NCI-H2029 (cell line): ENCODE measurements at places on chromosomes 7 and 10.

DNA sequence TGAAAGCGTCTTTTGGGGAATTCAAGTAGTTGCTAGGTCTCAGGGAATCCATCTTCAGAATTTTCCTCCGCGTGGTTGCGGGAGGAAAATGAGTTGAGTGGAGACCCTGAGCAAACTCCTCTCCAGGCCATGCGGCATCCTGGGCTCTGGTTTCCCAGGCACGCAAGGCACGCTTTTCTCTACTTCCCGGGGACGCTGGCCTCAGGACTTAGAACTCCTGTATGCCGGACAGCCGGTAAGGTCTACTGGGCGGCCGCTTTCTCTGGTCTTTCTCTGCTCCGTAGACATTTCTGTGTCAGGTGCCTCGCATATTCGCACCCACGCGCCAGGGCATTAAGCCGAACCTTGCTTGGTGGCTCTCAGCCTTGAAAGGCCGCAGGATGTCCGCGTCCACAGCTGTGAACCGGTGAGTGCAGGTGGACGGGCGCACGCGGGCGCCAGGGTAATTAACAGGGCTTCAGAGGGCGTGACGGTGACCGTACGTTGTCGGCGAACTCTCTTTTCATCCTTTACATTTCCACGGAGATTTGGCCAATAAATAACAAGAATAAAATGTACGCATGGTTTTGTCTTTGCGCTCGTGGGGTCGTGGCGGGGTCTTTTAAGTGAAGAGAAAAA lies 992 bp upstream of the RBM20 start:
- DNase-seq = no peak

- DNase-seq = peak; percentile 21
Measured at GRCh38 chr7:107890493-107890961, 456 bp upstream of the DLD start.

DNA sequence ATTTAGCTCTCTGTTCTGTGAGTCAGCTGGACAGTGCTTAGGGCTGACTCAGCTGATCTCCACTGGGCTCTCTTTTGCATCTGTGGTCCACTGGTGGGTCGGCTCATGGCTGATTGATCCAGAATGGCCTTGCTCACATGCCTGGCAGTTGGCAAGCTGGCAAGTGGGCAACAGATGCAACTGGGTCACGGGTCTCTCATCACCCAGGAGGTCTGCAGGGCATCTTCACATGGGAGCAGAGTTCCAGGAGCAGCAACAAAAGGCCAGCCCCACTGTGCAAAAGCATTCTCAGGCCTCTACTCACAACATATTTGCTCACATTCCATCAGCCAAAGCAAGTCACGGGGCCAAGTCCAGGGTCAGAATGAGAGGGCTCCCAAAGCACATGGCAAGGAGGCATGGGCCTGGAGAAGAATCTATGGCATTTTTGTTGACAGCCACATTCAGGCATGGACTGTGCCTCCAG lies 98.8 kb downstream of the OAT start:
- DNase-seq = no peak

DNA sequence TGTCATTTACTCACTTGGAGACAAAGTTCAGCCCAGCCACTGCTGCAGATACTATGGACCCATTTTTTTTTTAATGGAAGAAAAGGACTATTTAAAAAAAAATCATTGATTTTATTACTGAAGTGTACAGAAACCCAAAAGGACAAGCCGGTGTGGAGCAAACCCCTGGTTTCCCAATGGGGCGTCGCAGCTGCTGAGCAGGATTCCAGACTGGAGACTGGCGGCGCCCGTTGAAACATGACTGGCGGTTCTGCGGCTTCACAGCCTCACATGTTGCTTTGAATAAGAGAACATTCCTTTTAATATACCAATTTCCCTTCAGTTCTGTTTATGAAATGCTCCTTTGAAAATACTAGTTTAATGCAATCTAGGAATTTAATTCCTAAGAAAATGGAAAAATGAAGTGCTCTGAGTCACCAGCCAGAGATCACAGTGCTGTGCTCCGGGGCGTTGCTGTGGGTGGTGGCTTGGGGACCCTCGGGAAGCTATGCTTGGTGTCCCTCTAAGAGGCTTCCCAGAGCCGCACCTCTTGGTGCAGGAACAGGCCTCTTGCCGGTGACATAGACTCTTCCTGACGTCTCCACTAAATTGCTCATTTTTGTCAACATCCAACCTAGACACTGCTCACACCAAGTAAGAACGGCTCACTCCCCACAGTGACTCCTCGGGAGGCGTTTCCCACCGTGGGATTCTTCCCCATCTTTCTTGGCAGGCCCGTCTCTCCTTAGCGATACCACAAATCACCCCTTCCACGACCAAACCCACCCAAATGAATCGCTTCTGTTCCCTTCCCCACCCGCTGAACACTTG lies 12.0 kb upstream of the VIPR2 start:
- DNase-seq = no peak

- DNase-seq = no peak
Measured at GRCh38 chr7:22715969-22716368, 11.0 kb upstream of the IL6 start.

- DNase-seq = no peak
Measured at GRCh38 chr10:62733654-62734293, 70.7 kb upstream of the ADO start.

GRCh38 chr7:70338015-70338414 lies 739.7 kb downstream of the AUTS2 start:
- no peak for DNase-seq

DNA sequence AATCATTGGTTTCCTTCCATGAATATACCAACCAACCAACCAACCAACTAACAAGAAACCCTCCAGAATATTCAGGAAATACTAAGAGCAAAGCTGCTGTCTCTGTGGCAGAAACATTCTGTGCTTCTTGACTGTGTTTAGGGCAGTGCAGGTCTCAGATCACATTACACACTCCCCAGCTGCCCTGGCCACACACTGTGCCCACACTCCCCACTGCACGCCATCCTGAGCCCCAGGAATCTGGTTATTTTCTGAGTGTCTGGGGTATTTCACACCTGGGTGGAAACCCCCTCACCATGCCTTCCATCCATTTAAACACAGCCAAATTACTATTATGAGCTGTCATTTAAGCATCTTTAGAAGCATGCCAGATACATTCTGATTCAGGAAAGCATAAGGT lies 183.7 kb upstream of the ANK3 start:
- no peak for DNase-seq

DNA sequence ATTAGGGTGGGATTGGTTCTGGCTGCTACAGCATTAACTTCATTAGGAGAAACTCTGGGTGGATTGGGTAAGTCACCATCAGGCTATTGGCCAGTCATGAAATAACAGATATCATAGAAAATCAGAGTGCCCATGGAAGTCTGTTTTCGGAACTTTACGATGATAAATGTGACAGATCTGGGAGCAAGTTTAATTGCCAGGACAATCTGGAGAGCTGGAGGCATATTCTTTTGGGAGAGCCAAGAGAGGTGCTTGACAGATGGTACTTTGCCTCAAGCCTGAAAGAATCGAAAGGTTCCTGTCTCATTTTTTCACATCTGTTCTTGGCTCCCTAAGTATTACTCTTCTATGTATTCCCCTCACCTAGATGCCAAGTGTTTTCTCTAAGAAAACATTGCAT lies 369.9 kb downstream of the CNTNAP2 start:
- no peak for DNase-seq

- DNase-seq = no peak
Measured at GRCh38 chr10:1316121-1316808, 260.1 kb downstream of the WDR37 start.

GRCh38 chr7:151793531-151793951 lies 83.4 kb downstream of the PRKAG2 start:
- no peak for DNase-seq

DNA sequence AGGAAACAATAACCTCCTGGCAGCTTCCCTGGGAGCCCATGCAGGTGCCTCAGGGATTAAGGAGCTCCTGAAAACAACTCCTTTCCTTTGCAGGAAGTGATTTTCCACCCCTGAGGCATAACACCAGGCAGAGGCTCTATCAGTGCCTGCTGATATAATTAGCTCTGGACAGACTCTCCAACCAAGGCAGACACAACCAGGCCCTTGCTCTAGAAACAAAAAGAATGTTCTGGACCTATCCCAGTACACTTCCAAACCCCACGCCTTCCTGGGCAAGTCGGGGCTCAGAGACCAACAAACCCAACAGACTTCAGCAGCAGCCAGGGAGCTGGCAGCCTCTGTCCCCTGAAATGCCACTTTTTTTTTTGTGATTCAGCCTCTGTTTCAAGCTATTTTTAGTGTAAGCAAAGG lies 247.1 kb downstream of the KCNMA1 start:
- DNase-seq = no peak

DNA sequence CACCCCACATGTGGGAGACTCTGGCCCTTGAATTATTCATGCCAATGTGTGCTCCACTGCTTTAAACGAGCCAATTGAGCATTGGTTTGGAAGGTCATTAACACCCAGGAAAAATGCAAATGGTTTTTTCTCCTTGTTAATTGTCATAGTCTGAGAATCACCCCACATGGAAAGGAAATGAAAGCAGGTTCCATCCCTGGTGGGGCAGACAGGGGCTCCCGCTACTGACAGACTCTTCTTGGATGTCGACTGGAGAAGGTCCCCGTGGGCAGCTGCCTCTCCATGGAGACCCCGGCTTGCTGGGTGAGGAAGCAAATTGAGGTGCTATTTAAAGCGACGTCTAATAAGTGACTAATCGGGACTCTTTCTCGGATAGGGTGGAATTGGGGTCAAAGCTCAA lies 32.0 kb upstream of the EN2 start:
- DNase-seq = no peak

- no peak for DNase-seq
Measured at GRCh38 chr10:76315240-76315639, 883.8 kb downstream of the LRMDA start.

GRCh38 chr7:31651234-31652062 lies 35.6 kb upstream of the PPP1R17 start:
- no peak for DNase-seq

- no peak for DNase-seq
Measured at GRCh38 chr7:155774947-155775346, 37.3 kb downstream of the SHH start.

GRCh38 chr10:86260564-86260963 lies 106.0 kb downstream of the GRID1 start:
- no peak for DNase-seq

DNA sequence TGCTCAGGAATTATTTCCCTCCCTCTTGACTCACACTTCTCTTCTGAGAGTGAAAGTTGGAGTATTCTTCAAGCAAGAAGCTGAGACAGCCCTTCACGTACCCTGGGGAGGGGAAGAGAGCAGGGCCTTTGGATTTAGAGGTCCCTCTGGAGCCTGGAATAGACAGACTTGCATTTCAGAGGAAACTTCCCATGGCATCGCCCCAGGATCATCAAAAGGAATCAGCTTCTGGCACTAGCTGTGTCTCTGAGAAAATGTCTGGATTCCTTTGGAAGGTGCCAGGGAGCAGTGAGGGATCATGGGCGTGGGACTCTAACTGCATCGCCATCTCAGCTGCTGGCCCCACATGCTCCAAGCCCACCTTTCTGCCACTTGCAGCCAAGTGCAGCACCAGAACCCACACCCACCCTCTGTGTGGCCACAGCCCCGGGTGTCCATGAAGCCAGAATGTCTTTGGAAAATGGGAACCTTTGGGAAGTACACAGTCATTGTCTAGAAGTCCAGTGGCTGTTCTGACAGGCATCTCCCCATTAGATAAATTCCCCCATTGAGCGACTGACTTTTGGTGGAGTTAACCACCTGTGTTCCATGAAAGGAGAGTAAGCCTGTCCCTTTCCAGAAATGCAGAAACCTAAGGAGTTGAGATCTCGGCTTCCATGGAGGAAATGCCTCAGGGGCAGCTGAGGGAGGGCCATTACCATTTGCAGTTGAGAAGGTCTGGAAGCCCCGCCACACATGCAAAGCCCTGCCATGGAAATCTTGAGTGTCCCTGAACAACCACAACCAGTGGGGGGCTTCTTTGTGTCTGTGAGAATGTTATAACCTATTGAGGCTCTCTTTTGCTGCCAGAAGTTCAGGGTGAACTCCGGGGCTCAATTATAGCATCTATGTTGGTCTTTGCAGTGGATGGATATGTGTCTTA lies 57.8 kb upstream of the GDF10 start:
- DNase-seq = no peak

DNA sequence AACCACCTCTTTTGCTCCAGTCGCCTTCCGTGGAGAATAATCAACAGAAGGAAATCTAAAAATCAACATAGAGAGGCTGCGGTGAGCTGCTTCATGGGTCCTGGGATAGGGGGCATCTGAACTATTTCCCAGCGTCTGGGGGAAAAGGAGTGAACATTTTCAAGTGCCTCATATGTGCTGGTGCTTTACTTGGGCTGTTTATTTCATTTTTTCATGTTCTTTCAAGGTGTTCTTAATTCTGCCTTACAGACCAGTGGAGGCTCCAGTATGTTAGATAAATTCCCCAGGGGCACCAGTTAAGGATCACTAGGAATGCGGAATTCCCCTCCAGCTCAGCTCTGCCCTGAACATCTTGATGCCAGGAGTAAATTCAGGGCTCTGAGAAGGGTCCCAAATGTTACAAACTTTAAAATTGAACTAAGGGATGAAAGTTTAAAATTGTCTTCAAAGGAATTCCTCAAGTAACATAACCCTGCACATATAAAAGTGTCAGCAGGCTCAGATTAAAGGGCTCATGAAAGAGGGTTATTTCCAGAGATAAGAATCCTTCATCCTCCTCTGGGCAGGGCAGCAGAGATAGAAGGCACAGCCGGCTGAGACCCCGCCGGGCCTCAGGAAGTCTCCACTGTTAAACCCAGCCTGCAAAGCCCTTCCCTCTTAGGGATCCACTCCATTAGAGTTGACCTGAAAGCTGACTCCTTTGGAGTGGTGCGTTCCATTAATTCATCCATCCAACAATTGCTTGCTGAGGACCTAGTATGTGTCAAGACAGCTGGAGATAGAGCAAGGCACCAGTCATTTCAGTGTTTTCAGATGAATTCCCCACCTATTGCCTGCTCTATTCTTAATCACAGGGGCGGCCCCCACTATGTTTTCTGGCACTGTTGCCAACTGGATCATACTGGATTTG lies 345.8 kb downstream of the KCNMA1 start:
- DNase-seq = no peak

- DNase-seq = no peak
Measured at GRCh38 chr7:74317146-74317782, 28.1 kb downstream of the CLIP2 start.
